ENCODE measurements at places on chromosomes 13 and 19.

- no peak for DNase-seq
These were observed 26.4 kb downstream of the MAP2K2 start for GRCh38 chr19:4097501-4097900.

DNA sequence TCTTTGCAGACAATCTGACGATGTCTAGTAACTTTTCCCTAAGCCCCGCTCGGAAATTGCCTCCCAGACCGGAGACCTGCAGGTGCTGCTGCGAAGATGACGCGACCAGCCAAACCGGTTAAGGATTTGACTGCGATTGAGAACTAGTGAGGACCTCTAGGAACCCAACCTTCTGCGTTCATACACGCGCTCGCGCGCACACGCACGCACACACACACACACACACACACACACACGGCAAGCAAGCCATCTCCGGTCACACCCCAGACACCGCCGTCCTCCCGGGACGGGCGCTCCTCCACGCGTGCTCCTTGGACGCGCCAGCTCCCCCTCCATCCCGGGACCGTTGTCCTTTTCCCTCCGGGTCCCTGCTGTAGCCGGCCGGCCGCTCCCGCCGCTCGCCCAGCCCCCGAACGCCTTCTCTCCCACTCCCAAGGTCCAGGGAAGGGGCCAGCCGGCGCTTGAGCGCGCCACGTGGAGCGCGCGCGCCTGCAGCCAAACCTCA lies 1.2 kb downstream of the TBC1D4 start:
- DNase-seq: peak; percentile 1

DNA sequence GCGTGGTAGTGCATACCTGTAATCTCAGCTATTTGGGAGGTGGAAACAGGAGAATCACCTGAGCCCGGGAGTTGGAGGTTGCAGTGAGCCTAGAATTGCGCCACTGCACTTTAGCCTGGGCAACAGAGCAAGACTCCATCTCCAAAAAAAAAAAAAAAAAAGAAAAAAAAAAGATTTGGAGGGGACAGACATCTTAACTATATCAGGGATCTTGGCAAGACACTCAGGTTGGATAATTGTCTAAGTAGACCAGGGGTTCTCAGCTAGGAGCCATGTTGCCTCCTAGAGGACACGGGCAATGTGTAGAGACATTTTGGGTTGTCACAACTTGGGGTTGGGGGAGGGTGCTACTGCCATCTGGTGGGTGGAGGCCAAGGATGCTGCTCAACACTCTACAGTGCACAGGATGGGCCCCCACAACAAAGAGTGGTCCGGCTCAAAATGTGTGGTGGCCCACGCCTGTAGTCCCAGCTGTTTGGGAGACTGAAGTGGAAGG lies 1.9 kb upstream of the ZNF580 start:
- no peak for DNase-seq

DNA sequence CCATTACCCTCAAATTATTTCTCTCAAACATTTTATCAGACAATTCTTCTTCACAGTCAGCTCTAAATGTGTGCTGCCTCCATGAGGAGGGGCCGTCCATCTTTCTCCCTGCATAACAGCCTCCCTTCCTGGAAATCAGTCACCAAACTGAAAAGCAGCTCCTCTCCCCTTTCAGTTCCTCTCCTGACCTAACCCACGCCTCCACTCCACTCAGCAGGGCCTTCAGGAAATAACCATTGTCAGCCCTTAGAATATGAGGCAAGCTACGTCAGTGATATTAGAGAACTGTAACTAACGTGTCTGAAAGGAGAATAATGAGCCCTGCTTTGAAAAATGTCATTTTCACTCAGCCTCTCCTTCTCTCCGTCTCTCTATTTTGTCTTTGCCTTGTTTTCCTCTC lies 116.2 kb downstream of the OLFM4 start:
- DNase-seq: no peak

DNA sequence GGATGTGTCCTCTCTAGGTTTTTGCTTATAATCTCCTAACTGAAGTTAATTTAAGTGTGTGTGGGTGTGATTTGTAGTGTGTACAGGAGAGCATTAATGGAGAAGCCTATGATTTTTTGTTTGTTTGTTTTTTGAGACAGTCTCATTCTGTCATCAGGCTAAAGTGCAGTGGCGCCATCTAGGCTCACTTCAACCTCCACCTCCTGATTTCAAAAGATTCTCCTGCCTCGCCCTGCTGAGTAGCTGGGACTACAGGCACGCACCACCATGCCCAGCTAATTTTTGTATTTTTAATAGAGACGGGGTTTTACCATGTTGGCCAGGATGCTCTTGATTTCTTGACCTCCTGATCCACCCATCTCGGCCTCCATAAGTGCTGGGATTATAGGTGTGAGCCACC lies 20.6 kb downstream of the ZNF701 start:
- DNase-seq: no peak

- no peak for DNase-seq
These were observed 24.6 kb downstream of the DCT start for GRCh38 chr13:94454906-94455305.

GRCh38 chr19:7504684-7505083 lies 11.2 kb upstream of the ZNF358 start:
- DNase-seq: no peak

- DNase-seq: peak; percentile 68
These were observed 7.7 kb downstream of the PLEKHF1 start for GRCh38 chr19:29672933-29673336.

DNA sequence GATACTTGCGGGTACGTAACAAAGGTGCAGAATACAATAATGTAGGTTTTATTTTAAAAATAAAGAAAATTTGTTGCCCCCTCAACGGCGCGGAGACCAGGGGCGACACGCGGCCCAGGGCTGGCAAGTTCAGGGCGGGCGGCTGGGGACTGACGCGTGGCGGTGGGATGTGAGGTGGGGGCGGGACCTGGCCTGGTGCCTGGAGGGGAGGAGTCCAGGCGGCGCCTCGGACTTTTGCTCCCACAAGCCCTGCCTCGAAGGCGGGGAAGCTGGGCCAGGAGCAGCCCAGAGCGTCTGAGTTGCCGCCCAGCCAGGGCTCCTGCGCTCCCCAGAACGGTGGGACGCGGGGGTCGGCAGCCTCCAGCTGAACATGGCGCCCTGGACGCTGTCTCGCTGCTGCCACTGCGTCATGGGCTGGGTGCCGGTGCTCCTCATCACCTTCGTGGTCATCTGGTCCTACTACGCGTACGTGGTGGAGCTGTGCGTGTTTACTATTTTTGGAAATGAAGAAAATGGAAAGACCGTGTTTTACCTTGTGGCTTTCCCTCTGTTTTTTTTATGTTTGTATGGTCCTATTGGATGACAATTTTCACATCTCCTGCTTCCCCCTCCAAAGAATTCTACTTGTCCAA lies 1122.8 kb upstream of the ATXN8OS start:
- no peak for DNase-seq

- no peak for DNase-seq
These were observed 24.6 kb downstream of the ZMYM5 start for GRCh38 chr13:19838865-19839275.

DNA sequence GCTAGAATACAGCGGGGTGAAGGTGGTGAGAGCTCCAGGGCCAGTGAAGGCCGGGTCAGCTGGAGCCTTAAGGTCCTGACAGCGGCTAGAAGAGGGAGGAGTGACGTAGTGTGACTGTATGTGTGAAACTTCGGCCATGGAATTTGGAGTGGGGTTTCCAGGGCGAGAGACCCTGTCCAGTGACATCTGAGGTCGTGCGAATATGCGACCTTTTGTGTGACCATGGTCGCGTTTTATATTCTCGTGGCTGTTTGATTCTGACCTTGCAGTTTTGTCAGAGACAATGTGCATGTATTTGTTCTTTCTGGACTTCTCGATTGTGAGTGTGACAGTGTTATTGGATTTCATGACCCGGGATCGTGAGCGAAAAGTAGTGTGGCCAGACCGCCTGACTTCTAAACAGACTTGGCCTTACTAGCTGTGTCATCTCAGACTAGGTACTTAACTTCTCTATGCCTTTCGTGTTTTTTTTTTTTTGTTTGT lies 405 bp upstream of the ZNF569 start:
- no peak for DNase-seq

DNA sequence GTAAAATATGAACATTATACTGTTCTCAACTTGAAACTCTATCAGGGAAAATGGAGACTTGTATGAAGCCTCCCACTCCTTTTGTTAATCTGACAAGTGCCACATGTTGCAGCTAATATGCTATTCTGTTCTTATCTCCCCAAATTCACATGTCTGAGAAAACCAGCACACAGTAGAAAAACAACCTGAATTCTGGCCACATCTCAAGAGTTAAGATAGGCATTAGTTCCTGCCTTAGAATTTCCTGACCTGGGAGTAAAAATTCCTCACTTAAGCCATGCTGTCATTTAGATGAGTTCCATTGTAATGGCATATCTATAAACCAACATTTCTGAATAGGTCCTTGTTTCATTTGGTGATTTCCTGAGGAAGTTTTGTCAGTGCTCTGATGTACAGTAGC lies 1098.5 kb downstream of the EFNB2 start:
- DNase-seq: no peak

GRCh38 chr13:84265257-84265764 lies 383.0 kb upstream of the SLITRK1 start:
- DNase-seq: no peak

DNA sequence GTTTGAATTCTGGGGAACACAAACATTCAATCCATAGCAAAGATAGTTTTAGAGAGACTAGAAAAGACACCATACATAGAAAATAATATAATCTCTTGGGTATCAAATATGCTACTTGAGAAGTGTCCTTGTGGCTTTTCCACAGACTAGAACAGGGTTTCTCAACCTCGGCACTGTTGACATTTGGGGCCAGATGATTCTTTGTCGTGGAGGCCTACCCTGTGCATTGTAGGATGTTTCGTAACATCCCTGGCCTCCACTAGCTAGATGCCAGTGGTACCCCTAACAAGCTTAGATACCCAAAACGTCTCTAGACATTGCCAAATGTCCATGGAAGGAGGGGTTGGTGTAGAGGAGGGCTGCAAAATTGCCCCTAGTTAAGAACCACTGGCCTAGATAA lies 2.2 kb upstream of the ESD start:
- DNase-seq: no peak

DNA sequence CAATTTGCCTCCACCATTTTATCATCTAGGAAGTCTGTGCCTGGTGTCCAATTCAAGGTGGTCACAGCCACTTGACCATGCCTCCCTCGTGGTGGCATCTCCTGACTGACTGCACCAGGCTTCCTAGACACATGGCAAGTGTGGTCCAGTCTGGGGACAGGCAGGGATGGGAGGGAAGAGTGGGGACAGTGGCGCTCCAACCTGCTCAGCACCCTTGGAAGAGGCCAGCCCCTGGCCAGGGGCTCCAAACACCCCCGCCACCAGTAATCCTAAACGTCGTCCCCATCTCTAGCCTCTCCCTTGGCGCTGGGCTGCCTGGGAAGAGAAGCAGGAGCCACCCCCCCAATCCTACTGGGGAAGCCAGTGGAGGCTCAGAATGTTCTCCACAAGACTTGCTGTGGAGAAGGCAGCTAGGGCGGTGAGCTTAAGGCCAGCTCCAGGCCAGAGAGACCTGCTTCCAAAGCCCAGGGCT lies 2.7 kb downstream of the RPL36 start:
- DNase-seq: no peak

DNA sequence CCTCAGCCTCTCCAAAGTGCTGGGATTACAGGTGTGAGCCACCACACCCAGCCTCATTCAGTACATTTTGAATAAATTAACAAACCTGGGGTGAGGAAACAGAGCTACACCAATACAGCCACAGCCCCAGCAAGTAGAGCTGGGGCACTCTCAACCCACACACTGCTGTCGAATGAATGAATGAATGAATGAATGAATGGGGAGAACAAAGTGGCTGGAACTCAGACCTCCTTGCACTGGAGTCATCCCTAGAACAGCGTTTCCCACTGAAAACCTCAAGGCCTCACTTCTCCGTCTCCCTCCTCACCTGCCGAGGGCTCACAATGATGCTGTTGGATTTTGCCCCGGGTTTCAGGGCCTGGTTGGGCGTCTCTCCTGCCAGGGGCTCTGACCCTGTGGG lies 2.8 kb downstream of the ERCC1 start:
- DNase-seq: no peak

- DNase-seq: no peak
These were observed 446 bp upstream of the ZNF83 start for GRCh38 chr19:52638601-52639000.

GRCh38 chr13:30333616-30334015 lies 26.3 kb upstream of the KATNAL1 start:
- no peak for DNase-seq

GRCh38 chr13:97284558-97284957 lies 62.4 kb downstream of the MBNL2 start:
- no peak for DNase-seq

All from stimulated activated CD4-positive, alpha-beta T cell treated with anti-CD3 and anti-CD28 coated beads, TNF-alpha, amount 100 ng/mL, for 4 hours (primary cell).